ENCODE measurements at places on chromosomes 1 and 21.

GRCh38 chr1:208231881-208232661 is 12.1 kb downstream of the PLXNA2 start:
- no peak for DNase-seq

DNA sequence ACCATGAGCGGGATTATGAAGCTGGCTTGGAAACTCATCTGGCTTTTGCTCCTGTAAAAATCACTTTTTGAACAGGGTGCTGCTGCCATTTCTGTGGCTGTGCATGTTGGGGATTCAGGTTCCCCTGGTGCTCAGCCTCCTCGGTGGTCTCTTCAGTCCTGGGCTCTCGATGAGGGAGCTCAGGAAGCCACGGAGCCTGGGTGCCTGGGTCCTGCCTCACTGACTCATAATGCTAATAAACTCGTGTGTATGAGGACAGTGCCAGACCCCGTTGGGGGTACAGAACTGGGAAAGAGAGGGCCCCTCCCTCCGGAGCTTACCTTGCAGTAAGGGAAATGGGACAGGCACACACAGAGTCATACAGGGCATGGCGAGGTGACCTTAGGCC is 5.8 kb downstream of the COQ8A start:
- DNase-seq, result no peak

DNA sequence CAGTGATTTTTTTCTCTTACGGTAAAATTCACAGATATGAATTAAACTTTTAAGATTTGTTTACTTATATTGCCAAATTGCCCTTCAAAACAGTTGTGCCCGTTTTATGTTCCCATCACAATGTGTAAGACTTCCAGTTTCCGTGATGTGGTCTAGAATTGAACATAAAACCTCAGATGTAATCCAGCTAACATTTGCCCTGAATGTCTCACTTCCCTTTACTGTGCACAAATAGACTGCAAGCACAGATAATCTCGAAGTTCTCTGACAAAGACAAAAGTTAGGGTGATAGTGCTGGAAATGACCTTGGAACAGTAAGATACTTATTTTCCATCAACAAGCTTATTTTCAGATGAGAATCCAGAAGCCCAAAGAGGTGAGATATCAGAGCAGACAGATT is 177.5 kb downstream of the ZZZ3 start:
- DNase-seq, result no peak

DNA sequence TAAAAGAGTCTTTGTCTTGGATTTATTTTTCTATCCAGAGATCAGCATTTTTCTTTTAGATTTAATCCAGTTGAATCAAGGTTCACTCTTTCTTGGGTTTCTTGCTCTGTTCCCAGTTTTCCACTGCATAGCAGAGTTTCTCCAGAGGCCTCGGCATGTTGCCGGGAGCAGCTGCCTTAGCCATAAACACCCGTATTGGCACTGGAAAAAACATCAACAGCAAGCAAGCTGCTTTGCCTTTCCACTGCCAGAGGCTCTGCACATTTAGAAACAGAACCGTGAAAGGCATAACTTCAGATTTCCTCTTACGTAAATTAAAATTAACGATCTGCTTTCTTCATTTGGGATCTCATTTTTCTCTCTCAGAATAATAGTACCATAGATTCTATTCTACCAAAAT is 181.8 kb upstream of the L1TD1 start:
- DNase-seq, result no peak

DNA sequence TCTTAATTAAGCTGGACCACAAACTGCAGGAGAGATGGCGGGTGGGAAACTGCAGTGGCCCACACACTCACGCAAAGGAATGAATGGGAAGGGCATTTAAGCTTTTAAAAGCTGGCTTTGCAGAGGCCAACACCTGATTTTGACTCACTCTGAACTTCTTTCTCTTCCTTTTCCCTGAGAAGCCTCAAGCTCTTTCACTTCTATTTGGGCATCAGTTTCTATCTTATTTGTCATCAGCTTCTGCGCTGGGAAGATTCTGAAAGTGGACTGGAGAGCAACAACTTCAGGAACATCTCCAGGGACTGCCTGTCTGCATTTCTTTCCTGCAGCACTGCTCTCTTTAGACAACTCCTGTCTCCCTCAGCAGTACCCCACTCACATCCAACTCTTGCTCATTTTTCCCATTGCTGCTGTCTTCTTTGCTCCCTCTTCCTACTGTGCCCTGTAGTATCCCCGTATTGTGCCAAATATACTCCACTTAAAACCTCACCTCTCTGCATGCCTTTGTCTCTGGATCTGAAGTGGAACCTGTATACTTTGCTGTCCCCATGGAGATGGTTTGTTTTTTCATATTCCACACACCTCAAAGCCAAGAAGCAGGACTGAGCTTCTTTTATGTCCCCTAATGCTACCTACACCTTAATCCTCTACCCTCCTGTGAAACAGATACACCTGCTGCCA is 143.3 kb upstream of the JUN start:
- no peak for DNase-seq

DNA sequence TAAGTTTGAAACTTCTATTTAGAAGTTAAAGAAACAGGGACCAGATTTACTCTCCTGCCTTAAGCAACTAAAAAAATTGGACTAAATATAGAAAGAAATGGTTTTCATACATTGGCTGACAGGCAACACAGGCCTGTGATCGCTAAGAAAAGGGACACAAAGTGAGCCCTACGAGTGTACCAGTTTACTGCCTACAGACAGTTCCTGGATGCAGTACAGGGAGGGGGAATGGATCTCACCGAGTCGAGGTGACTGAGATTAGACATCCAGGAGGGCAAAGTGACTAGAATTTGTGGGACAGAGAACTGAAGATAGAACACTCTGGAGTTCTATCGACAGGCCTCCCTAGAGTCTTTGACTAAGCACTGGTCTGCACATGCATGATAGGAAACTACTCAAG is 16.0 kb downstream of the PHC2 start:
- no peak for DNase-seq

GRCh38 chr1:186949173-186949572 is 120.4 kb downstream of the PLA2G4A start:
- no peak for DNase-seq

GRCh38 chr1:117662667-117663066 is 56.8 kb downstream of the TENT5C start:
- DNase-seq, result no peak

DNA sequence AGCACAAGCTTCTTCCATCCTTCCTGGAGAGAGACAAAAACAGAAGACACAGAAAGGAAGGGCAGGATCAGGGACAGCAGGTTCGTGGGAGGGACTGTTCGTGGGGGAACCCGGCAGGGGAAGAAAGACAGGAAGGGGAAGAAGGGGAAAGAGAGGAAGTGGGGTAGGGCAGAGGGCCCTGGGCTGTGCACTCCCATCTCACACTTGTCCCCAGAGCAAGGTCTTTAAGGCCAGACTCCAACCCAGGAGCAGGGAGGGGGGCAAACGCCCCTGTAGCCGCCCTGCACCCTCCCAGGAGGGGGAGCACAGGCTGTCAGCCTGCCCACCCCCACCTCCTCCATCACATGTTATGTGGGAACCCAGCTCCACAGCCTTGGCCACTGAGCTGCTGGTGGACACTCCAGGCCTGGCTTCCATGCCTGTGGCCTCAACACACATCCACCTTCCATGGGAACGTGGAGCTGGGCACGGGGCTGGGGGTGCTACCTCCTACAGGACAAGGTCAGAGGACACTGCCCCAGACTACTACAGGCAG is 9.3 kb downstream of the SLC19A1 start:
- peak; percentile 17 for DNase-seq

- no peak for DNase-seq
Observed at GRCh38 chr1:184905601-184906322, 68.5 kb downstream of the NIBAN1 start.

DNA sequence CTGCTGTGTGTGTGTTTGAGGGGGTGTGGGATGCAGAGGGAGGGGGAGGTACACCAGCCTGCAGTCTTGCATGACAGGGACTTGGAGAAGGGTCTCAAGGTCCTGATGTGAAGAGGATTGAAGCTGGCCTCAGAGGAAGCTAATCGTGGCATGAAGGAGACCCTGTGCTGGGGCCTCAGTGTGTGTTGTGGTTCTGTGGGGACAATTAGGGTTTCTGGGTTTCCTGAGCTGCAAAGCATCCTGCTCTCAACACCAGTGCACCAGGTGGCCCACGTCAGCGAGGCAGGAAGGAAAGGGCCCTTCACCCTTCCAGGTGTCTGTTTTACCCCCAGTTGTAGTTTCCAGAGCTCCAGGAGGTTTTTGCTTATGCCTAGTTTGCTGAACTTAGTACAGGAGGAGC is 52.8 kb downstream of the TENT5C start:
- peak; percentile 75 for DNase-seq

- no peak for DNase-seq
Observed at GRCh38 chr1:27098431-27099134, 56.3 kb downstream of the SLC9A1 start.

GRCh38 chr1:223349241-223349640 is 14.7 kb downstream of the SUSD4 start:
- no peak for DNase-seq

DNA sequence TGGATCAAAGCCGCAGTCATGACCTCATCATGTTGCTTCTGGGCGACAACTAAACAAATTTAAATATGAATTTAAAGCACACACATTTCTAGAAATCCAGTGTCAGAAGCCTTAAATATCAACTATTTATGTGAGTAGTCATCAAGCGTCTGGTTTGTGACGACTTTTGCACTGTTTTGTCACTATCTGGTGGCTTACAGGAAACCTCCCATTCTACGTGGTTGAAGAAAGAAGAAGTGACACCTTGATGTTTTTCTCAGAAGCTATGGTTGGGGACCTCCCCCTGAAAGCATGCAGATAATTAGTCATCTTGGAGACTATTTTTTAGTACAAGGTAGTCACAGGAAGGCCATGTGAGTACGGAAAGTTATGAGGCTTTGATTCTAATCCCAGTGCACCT is 58.5 kb downstream of the TENT5C start:
- DNase-seq, result peak; percentile 83

DNA sequence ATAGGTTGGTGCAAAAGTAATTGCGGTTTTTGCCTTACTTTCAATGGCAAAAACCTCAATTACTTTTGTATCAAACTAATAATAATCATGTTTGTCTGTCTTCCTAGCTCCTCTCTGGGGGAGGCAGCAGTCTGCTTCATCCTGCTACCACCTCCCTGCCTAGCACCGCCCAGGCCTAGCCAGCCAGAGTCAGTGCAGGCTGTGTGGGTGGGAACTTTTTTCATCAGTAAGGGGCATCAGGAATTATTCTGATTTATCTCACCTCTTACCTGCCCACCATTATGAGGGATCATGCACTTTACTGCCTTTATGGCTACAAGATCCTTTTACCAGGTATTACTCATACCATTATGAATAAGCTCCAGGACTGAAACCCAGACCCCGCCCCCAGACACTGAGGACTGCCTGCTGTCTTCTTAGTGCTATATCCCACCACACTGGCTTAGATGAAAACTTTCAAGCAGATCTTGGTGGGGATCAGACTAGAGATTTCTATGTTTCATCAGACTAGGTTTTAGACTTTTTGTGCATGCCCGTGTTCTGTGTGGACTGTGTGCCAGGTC is 116.4 kb downstream of the PBX1 start:
- no peak for DNase-seq

GRCh38 chr1:246428542-246429308 is 78.4 kb downstream of the SMYD3 start:
- no peak for DNase-seq

- no peak for DNase-seq
Observed at GRCh38 chr1:211648336-211648735, 27.1 kb downstream of the NEK2 start.

DNA sequence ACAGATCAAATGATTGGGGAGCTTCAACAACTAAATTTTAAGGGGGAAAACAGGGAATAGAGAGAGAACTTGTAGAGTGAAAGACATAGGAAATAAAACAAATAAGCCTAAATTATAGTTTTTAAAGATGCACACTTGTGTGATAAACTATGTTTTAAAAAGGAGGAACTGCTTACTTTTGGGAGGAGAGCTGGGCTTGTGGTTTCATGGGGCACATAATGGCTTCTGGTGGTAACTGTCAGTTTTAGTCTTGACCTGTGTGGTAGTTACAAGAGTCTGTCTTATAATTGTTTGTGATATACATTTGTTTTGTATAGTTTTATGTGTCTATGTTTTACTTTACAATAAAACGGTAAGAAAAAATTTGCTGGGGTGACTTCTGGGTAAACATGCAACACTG is 165.3 kb downstream of the COL24A1 start:
- DNase-seq, result no peak

GRCh38 chr1:190147616-190148015 is 330.0 kb downstream of the BRINP3 start:
- DNase-seq, result no peak

DNA sequence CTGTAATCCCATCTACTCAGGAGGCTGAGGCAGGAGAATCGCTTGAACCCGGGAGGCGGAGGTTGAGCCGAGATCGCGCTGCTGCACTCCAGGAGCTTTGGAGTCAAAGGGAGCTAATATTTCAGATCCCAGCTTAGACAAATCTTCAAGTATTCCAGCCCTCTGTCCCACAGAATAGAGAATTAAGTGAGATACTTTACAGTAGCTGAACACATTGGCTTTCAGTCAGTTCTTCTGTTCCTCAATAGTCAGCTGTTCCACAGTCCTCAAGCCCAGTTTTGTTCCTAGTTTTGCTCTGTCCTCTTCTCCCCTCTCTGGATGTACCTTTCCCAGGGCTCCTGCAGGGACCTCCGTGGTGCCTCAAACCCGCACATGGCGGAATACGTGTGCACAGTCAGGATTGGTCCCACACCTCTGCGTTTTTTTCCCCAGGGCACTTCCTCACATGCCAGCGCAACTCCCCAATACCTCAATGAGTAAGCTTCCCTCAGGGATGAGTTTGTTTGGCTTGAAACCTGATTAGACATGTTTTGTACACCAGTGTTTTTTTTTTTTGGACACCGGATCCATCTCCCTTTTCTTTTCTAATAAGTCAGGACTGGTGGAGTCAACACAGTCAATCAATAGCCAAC is 1.2 kb downstream of the MFN2 start:
- DNase-seq, result no peak

GRCh38 chr1:215032911-215033526 is 49.5 kb upstream of the KCNK2 start:
- no peak for DNase-seq

DNA sequence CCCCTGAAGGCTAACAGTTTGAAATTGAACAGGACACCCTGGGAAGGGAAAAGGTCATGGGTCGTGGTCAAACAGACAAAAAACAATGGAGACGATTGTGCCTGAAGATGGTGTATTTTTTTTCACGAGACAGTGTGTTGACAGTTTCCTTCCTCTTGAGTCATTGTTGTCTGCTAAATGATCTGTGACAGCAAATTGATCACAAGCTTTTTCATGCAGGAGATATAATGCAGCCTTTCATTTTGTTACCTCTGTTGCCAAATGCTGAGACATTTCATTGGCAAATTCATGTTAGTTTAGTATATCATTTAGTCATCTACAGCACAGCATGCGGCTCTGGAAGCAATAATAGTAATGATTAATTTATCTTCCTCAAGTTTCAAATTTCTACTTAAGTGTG is 27.7 kb downstream of the UBE2U start:
- no peak for DNase-seq

- peak; percentile 80 for DNase-seq
Observed at GRCh38 chr1:9234223-9235095, at the start of gene H6PD. Gene H6PD, plus strand, starts transcription at chr1:9234774. Its CDS starts 10,161 bp downstream, at chr1:9244935.

DNA sequence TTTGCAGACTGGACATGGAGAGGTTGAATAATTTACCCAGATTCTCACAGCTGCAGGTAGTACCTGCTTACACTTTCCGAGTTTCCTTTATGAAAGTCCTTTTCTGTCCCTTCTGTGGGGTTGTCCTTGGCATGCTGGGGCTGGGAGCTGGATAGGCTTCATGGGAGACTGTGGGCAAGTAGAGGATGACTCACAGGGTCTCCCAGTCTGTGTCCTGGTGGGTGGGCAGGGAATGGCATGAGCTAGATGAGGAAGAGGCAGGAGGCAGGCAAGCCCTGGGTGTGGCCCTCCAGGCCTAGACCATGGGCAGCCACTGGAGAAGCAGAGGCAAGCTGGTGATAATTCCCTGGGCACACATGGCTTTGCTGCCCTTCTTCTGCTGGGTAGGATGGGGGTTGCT is 80.6 kb downstream of the NAV1 start:
- DNase-seq, result no peak
